ENCODE measurements at places on chromosomes 13 and 19. TPM values are rescaled to one million over a fixed set of nuclear protein-coding genes. Genes with fewer than 3 reads are reported as not detected.

CD70 gene
- total RNA-seq, result 3.2 TPM

ZNF845 gene
- total RNA-seq, result 9.4 TPM

PRSS57 gene
- not detected for total RNA-seq

ZNF331 gene
- 16.2 TPM for total RNA-seq

RNF113B gene
- total RNA-seq, result not detected

HCST gene
- 42.1 TPM for total RNA-seq

RPL13A gene
- 3,132 TPM for total RNA-seq

PDE4C gene
- 3.9 TPM for total RNA-seq

GNG7 gene
- 17.2 TPM for total RNA-seq

HPN gene
- total RNA-seq, result 4.3 TPM

PSG2 gene
- total RNA-seq, result not detected

OR7C1 gene
- not detected for total RNA-seq

TMEM255B gene
- total RNA-seq, result 5.7 TPM

DNAAF3 gene
- total RNA-seq, result 0.68 TPM

RAB20 gene
- 50.9 TPM for total RNA-seq

NALCN gene
- 0.09 TPM for total RNA-seq

TEX29 gene
- 0.54 TPM for total RNA-seq

SUGP2 gene
- 109 TPM for total RNA-seq

ZNF773 gene
- 10.5 TPM for total RNA-seq

KCNJ14 gene
- 0.97 TPM for total RNA-seq

FGF22 gene
- not detected for total RNA-seq

DACT3 gene
- total RNA-seq, result 5.4 TPM

RNF225 gene
- not detected for total RNA-seq

GARIN5A gene
- not detected for total RNA-seq

APLP1 gene
- total RNA-seq, result 0.88 TPM

NTF4 gene
- not detected for total RNA-seq

MTUS2 gene
- 3.2 TPM for total RNA-seq

SERP2 gene
- 1.0 TPM for total RNA-seq

GPR183 gene
- 58.8 TPM for total RNA-seq

SWSAP1 gene
- 2.7 TPM for total RNA-seq

TBXA2R gene
- 16.1 TPM for total RNA-seq

LILRB2 gene
- 52.9 TPM for total RNA-seq

CCL25 gene
- total RNA-seq, result not detected

GNG8 gene
- not detected for total RNA-seq

CPAMD8 gene
- total RNA-seq, result 12.0 TPM

CCDC8 gene
- total RNA-seq, result 4.4 TPM

MBD3L3 gene
- not detected for total RNA-seq

WDR87 gene
- not detected for total RNA-seq

PRODH2 gene
- total RNA-seq, result not detected

C19orf38 gene
- total RNA-seq, result 36.6 TPM

ZNF492 gene
- not detected for total RNA-seq

SHISA7 gene
- 0.27 TPM for total RNA-seq

TRAPPC6A gene
- 25.9 TPM for total RNA-seq

KIR3DL1 gene
- total RNA-seq, result 6.3 TPM

BRCA2 gene
- 5.0 TPM for total RNA-seq

WTIP gene
- total RNA-seq, result 3.1 TPM

PSG3 gene
- total RNA-seq, result not detected
